ENCODE measurements at places on chromosomes 3 and 15.

GRCh38 chr3:188761439-188761838 lies 410.3 kb upstream of the TPRG1 start:
- DNase-seq: no peak

DNA sequence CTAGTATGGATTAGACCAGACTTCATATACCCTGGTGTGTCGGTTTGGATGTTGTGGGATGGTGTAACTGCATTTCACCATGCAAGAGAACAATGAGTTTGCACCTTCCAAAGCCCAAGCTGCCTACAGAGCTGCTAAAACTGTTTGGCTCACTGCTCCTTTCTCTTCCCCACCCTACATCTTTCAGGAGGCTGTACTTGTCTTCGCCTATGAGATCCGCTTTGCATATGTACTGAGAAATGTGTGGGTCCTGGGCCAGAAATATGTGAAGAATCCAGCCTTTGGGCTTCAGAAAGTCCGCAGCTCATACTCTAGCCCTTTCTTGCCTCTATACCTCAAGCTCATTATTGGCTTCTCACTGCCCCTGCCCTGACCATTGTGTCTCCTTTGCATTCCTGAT lies 1060.0 kb downstream of the NTRK3 start:
- DNase-seq: no peak

DNA sequence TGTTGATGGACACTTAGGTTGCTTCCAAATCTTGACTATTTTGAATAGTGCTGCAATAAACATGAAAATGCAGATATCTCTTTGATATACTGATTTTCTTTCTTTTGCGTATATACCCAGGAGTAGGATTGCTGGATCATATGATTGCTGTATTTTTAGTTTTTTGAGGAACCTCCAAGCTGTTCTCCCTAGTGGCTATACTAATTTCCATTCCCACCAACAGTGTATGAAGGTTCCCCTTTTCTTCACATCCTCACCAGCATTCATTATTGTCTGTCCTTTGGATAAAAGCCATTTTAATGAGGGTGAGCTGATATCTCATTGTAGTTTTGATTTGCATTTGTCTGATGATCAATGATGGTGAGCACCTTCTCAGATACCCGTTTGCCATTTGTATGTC lies 12.5 kb downstream of the PATL2 start:
- no peak for DNase-seq

DNA sequence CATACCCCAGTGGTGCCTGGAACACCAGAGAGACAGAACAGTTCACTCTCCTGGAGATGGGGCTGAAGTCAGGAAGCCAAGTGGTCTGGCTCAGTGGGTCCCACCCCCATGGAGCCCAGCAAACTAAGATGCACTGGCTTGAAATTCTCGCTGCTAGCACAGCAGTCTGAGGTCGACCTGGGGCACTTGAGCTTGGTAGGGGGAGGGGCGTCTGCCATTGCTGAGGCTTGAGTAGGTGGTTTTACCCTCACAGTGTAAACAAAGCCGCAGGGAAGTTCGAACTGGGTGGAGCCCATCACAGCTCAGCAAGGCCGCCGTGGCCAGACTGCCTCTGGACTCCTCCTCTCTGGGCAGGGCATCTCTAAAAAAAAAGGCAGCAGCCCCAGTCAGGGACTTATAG lies 272.0 kb downstream of the KLF13 start:
- no peak for DNase-seq

GRCh38 chr3:20905210-20905805 lies 719.3 kb upstream of the SGO1 start:
- DNase-seq: no peak
